Aortic smooth muscle cell (primary cell): ENCODE measurements at places on chromosomes 2 and 18. TPM values are rescaled to one million over a fixed set of nuclear protein-coding genes. Genes with fewer than 3 reads are reported as not detected.

RNF125 gene
- total RNA-seq = 0.06 and 0.13 TPM in 2 replicates

AMMECR1L gene
- total RNA-seq = 11.3 and 13.6 TPM in 2 replicates

TUBA4A gene
- 19.1 and 30.1 TPM in 2 replicates for total RNA-seq

HDHD2 gene
- total RNA-seq = 19.4 and 21.3 TPM in 2 replicates

ZSWIM2 gene
- not detected in 2 replicates for total RNA-seq

SGO2 gene
- 6.0 and 10.0 TPM in 2 replicates for total RNA-seq

PPP1R1C gene
- total RNA-seq = 0.26 and 0.56 TPM in 2 replicates

INHBB gene
- 0.12 and 0.13 TPM in 2 replicates for total RNA-seq

FAM168B gene
- 67.3 and 84.3 TPM in 2 replicates for total RNA-seq

HOXD4 gene
- 0.06 TPM in 1 of 2 replicates, not detected in the other for total RNA-seq

SNTG2 gene
- total RNA-seq = not detected in 2 replicates

SETBP1 gene
- total RNA-seq = 2.6 and 3.7 TPM in 2 replicates

FAM117B gene
- 1.5 and 3.2 TPM in 2 replicates for total RNA-seq

SERPINB5 gene
- total RNA-seq = not detected in 2 replicates

ALLC gene
- total RNA-seq = not detected in 2 replicates

COLEC11 gene
- 0.31 and 0.92 TPM in 2 replicates for total RNA-seq

THSD7B gene
- 0.40 and 0.81 TPM in 2 replicates for total RNA-seq

HTR2B gene
- total RNA-seq = 118 and 269 TPM in 2 replicates

TXNDC2 gene
- 0.06 TPM in 1 of 2 replicates, not detected in the other for total RNA-seq

DSC2 gene
- total RNA-seq = under 0.01 TPM in 1 of 2 replicates, not detected in the other

FEV gene
- not detected in 2 replicates for total RNA-seq

HNRNPA3 gene
- 26.3 and 37.8 TPM in 2 replicates for total RNA-seq

EML6 gene
- total RNA-seq = 0.87 and 2.9 TPM in 2 replicates

TRABD2A gene
- 0.37 and 0.66 TPM in 2 replicates for total RNA-seq

UGT1A10 gene
- total RNA-seq = not detected in 2 replicates

IL1B gene
- total RNA-seq = 0.50 and 0.53 TPM in 2 replicates

IL36RN gene
- not detected in 2 replicates for total RNA-seq

RAB6C gene
- under 0.01 TPM in 1 of 2 replicates, not detected in the other for total RNA-seq

ALPI gene
- total RNA-seq = not detected in 2 replicates

SPIRE1 gene
- 33.2 and 40.2 TPM in 2 replicates for total RNA-seq

AGAP1 gene
- 7.9 and 8.0 TPM in 2 replicates for total RNA-seq

RAX gene
- total RNA-seq = not detected in 2 replicates

CDK15 gene
- 0.12 TPM in 1 of 2 replicates, not detected in the other for total RNA-seq

GKN2 gene
- total RNA-seq = not detected in 2 replicates

ACAA2 gene
- 40.2 and 45.4 TPM in 2 replicates for total RNA-seq

GALNT14 gene
- total RNA-seq = 0.26 and 0.31 TPM in 2 replicates

SCN3A gene
- 0.13 and 0.62 TPM in 2 replicates for total RNA-seq

SLC16A14 gene
- total RNA-seq = 3.2 and 6.2 TPM in 2 replicates

CREG2 gene
- 0.37 and 1.1 TPM in 2 replicates for total RNA-seq

LCT gene
- not detected in 2 replicates for total RNA-seq
